NCI-H1092 (cell line): ENCODE measurements at places on chromosomes 3 and 15.

GRCh38 chr15:50377867-50378751, 23.1 kb upstream of the GABPB1 start:
- DNase-seq, result no peak

DNA sequence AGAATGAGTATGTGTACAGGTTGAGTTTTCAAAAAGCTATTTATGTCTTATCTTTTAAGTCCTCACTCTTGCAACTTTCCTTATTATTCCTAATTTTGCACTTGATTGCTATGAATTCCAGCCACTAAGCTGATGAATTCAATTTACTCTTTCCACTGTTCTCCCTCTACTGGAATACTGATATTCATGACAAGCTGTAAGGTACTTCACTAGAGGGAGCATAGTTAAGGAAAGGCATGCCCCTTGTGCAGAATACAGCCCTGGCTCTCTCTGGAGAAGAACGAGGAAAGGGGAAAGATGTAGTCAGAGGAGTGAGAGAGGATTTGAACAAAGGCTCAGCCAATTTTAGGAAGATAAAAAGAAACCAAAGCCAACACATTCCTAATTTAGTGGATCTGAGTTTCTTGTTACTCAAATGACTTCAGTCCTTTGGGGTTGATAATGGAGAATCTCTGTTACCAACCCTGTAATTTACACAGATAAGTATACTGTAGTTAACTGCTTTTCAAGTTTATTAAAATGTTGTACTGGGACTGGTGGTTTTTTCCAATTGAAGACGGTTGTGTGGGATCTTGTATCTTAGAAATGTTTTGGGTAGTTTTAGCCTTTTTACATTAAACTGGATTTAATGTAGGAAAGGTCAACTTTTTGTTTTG, 4.0 kb downstream of the SCAANT1 start:
- no peak for DNase-seq

- DNase-seq, result no peak
Observed at GRCh38 chr3:128240232-128240631, 87.0 kb downstream of the EEFSEC start.

DNA sequence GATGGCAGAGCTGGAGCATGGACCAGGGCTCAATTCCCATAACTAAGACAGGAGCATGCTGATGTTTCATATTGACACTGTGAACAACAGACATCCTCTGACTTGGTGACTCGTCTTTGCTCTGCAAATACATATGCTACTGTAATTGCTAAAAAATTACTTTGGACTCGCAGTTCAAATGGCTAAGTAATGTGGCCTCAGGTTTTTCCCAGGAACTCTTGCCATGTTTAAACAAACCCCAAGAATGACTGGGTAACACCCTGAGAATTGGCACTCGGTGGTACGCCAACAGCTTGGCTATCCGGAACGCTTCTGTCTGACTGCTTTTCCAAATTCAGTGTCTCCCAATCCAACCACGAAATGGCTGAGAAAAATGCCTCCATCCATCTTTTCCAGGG, 456.7 kb upstream of the THBS1 start:
- DNase-seq, result no peak

DNA sequence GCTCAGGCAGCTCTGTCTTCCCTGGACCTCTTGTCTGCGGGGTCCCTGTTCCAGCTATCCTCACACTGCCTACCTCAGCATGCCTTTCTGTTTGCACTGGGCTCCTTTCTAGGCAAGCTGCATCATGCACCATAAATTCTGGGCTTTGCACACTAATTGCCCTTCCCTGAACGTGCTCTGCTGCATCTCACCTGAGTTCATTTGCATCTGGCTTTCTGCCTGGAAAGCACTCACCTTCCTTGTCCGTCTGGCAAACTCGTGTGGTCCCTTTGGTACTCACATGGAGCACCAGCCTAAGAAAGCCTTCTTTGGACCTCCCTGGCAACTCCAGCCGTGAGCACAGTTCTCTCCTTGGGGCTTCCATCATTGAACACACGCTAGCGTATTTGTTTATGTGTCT, 365.6 kb downstream of the SV2B start:
- no peak for DNase-seq

DNA sequence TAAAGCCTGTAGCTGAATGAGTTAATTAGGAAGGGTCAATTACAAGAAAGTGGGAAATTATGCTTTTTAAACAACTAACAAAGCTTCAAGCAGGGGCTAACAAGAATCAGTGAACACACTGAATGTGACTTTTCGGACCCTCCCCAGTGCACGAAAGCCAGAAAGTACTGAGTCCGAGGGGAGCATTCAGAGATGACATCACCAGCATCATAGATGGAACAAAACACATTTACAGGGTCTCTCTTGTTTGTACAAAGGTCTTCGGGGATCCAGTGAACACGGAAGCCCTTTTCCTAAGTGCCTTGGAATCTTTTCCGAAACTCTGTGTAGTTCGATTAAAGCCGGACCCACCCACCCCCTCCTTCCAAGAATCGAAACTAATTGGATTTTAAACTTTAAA, 829 bp downstream of the DCP1A start:
- DNase-seq, result no peak

- DNase-seq, result no peak
Observed at GRCh38 chr3:23760325-23760724, 45.4 kb upstream of the UBE2E1 start.

DNA sequence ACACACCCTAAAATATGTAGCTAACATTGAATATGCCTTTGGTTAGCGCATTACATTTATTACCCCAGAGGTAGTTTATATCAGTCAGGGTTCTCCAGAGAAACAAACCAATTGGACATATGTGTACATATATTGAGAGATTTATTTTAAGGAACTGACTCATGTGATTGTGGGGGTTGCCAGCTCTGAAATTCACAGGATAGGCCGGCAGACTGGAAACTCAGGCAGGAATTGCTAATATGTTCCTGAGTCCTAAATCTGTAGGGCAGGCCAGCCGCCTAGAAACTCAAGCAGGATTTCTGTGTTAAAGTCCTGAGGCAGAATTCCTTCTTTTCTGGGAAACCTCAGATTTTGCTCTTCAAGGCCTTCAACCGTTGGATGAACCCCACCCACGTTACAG, 189.7 kb downstream of the CDIN1 start:
- DNase-seq, result no peak

- no peak for DNase-seq
Observed at GRCh38 chr15:97547381-97547780, 413.1 kb upstream of the ARRDC4 start.
